Activated effector memory CD4-positive, alpha-beta T cell treated with Interleukin-2 at 50 U/mL for 16 hours (primary cell): ENCODE measurements at places on chromosomes 7 and 10.

- no peak for DNase-seq
Observed at GRCh38 chr10:122018491-122018890, 29.5 kb downstream of the TACC2 start.

DNA sequence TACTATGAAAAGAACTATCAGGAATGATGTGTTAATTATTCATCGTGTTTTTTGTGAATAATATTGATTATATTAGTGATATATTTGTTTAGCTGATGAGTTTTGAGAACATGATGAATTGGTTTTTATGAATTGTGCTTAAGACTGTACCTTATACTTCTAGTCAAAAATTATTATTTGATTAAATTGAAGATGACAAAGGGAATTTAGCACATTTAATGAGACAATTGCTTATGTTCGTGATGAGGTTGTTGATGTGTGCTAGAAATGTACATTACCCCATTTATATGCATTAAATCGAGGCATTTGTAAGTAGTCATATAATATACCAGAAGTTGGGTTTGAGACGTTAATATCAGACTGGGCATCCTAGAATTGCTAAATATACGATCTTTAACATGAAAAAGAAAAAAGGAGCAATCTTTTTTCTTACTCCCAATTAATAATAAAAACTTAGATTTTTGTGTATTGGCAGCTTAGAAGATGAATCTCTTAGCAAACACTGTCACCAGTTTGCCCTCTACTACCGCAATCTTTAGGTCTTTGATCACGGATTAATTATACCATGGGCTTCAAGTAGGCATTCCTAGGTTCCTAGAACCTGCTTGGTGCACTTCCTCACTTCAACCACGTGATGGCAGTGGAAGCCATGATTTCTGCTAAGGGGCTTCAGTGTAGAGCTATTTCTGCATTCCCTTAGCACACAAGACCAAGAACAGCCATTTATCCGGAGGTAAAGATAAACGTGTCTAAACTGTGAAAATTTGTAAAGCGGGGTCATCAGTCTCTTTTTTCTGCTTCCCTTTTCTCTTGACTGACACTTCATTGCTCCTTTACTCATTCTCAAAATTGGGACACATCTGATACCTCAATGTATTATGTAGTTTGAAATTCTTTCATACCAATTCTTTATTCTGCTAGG is 1.6 kb downstream of the KLHDC10 start:
- DNase-seq: peak; percentile 11

DNA sequence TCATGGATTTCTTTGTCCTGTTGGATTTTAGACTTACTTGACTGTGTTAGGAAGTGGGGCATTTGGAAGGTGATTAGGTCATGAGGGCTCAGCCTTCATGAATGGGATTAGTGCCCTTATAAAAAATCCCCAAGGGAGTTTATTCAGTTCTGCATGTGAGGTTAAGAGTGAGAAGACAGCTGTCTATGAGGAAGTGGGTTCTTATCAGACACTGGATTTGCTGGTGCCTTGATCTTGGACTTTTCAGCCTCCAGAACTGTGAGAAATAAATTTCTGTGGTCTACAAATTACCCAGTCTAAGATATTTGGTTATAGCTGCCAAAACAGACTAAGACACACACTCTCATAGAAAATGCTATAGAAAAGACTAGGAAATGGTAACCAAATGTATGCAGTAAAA is 724.7 kb upstream of the FZD8 start:
- DNase-seq: no peak

- DNase-seq: no peak
Observed at GRCh38 chr7:48351900-48352299, 180.6 kb downstream of the ABCA13 start.

DNA sequence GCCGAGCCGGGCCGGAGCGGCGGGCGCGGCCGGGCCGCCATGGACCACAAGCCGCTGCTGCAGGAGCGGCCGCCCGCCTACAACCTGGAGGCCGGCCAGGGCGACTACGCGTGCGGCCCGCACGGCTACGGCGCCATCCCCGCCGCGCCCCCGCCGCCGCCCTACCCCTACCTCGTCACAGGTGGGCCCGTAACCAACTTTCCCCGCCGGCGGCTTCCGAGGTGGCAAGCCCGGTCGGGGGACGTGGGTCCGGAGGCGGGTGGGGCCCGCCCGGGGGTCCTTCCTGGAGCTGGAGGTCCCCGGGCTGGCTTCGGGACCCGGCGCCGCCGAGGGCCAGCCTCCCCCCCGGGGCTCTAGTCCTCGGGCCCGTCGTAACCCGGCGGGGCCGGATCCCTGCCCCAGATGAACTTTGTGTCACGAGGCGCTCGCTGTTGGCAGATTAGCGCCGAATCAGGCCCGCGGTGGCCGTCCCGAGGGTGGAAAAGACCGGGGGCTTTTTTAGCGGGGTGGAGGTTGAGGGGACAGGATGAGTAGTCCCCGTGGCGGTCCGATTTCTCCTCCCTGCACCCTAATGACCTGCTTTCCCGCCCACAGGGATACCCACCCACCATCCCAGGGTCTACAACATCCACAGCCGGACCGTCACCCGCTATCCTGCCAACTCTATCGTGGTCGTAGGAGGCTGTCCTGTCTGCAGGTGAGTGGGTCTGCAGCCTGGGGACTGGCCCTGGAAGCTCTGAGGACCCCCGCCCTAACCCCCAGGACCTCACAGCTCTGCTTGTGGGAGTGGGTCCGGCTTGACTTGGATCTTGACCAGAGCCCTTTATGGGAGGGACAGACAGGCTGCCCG is 496 bp downstream of the BRI3 start:
- no peak for DNase-seq

DNA sequence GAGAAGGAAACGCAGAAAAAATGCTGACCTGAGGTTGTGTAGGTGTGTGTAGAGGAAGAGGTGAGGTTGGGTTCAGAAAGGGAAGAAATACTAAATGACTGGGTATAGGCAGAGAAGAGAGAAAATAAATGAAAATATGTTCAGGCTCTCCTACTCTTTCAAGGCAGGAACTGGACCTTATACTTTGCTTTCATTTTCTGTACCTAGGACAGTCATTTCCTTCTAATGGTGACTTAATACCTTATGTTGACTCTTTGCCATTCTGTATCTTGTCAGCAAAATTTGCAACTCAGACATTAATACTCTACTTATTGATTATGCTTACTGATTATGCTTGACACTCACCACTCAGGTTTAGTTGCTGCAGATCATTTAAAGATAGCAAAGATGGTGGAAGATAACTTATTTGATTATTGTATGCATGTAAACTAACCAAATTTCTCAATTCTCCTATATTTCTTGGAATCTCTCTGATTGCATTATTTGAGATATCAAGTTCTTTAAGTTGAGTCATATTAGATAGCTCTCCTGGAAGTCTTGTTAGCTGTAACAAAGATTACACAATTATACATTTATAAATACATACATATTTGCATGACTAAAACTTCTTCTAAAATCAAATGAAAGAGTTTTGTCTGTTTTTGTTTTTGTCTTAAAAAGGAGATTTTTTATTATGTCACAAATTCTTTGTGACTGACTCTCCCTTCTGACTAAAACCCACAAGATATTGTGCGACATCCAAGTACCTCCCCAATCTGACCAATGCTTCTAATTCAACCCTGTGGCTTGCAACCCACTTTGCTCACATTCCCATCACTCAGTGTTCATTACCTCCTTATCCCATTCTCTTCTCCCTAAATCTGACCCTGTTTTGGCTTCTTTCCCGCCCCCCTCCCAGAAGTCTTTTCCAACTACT is 20.0 kb downstream of the LRRD1 start:
- no peak for DNase-seq

DNA sequence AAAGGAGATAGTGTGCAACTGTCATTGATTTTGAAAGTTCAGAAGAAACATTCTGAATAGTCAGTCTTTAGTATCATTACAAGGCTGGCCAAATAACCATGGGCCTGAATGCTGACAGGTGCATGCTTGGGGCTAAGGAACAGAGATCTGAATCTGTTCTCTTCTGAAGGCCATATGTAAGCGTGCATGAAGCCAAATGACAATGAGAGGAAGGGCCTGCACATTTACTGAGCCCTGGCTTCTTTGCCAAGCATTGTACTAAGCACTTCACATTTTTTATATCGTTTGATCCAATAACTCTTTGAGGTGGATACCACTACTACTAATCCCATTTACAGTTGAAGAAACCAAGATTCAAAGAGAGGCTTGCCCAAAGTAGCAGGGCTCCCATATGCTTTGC is 22.5 kb upstream of the TIAL1 start:
- DNase-seq: no peak

GRCh38 chr10:18659819-18660535 is 746 bp downstream of the ARL5B start:
- no peak for DNase-seq

GRCh38 chr7:155983176-155983815 is 171.0 kb upstream of the SHH start:
- DNase-seq: no peak

- peak; percentile 45 for DNase-seq
Observed at GRCh38 chr7:55469271-55469681, 103.0 kb downstream of the VOPP1 start.

- no peak for DNase-seq
Observed at GRCh38 chr10:81724431-81724830, 150.6 kb upstream of the NRG3 start.

DNA sequence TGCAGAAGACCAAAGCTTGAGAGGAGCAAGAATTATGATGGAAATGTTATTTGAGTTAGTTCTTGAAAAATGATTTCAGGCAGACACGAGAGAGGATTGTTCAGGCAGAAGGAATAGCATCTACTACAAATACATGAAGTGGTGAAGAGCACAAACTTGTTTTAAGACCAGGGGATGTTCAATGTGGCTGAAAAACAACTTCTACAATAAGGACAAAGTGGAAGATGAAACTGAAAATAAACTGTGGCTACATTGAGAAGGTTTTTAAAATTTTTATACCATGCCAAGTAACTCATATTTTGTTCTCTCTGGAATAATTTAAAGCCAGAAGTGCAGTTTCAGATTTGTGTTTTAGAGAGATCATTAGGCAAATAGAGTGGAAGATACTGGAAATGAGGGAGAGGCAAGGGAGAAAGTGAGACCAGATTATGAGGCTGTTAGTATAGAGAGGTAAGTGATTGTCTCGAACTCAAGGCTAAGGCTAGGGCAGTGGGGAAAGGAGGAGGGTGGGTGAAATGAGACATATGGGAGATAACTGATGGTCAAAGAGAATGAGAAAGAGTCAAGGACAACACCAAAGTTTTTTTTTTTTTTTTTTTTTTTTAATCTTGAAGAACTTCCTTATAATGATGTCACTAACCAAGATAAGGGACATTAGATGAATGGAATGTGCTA is 115.4 kb downstream of the MDFIC start:
- DNase-seq: no peak

GRCh38 chr10:125684581-125684980 is 1.6 kb upstream of the TEX36 start:
- no peak for DNase-seq

GRCh38 chr10:29861811-29862505 is 197.4 kb downstream of the JCAD start:
- no peak for DNase-seq

DNA sequence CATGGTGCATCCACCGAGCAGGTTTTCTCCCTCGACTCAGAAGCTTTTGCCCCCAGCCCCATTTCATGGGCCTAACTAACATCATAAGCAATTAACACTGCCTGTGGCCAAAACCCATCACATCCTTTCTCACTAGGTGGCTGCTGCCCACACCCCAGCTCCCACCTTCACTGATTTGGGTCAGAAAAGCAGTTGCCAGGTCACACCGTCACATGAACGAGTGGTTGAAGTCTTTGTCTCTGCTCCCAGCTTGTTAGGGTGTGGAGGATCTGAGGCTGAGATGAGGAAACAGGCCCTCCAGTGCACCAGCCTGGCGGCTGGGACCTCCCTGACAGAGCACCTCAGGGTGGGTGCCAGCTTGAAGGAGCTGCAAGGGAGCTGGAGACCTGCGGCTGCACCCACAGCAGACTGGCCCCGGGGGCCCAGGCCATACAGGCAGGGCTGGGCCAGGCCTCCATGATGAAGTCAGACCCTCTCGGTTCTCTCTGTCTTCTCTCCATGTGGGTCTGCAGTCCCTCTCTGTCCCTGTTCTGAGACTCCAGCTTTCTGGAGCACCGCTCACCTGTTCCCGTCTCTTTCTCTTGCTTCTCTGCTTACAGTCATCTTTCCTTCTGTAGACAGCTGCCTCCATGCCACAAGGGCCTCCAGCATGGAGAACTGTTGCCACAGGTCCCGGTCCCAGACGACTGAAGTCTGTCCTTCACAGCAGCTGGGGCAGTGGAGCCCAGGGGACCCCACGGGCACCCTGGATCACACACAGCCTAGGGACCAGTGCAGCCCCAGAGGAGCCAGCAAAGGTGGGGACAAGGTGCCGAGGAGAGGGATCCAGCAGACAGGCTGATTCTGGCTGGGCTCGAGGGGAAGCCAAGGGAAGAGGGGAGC is 13.8 kb upstream of the INPP5A start:
- no peak for DNase-seq

DNA sequence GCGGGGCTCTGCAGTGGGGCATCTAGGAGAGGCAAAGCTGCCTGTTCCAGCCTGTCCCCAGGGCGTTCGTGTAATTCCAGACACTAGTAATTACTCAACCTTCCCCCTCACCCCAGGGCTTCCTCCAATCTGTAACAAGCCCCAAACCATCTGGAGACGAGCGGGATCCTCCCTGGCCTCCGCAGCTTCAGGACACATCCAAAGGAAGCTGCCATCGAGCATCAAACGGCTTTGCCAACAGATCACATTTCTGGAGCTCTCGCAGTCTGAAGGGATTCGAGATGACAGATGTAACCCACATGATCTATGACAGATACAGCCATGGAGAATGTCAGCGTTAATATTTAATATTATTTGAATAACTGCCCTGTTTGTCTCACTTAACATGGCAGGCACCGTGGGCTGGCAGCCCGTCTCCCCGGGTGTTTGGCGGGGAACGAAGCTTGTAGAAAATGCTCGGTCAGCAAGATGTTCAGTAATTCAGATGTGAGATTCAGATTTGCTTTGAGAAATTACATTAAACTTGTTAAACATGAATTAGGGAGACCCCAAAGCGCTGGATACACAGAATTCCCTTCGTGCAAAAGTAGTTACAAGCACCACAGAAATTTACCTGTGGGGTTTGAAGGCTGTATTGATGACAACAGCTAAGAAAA is 108.5 kb upstream of the C7orf33 start:
- no peak for DNase-seq

DNA sequence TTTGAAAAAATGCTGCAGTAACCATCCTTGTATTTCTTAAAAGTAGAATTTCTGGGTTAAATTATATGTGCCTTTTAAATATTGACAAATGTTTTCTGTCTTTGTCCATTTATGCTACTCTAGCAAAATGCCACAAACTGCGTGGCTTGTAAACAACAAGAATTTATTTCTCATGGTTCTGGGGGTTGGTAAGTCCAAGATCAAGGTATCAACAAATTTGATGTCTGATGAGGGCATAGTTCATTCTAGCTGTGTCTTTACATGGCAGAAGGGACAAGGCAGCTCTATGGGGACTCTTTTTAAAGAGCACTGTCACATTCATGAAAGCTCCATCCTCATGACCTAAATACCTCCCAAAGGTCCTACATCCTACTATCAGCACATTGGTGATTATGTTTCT is 27.7 kb downstream of the ZNF277 start:
- no peak for DNase-seq

DNA sequence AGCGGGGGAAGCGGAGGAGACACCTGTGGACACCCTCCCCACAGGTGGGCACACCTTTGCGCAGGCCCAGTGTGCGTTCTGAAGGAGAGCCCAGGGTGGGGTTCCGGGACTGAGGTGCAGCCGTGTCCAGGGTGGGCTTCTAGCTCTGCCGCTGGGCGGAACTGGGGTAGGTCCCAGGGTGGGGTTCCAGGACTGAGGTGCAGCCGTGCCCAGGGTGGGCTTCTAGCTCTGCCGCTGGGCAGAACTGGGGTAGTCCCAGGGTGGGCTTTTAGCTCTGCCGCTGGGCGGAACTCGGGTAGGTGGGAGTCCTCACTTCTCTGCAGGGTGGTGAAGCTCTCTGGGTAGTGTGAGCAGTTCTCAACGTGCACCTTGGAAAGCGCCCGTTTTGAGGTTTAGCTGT is 78.7 kb downstream of the DNAJB6 start:
- no peak for DNase-seq
